NCI-H2081 (cell line): ENCODE measurements at places on chromosomes 1 and 21.

GRCh38 chr1:230212405-230212936, 145.4 kb downstream of the GALNT2 start:
- DNase-seq: no peak

GRCh38 chr1:116569776-116570357, 959 bp downstream of the CD58 start:
- peak; percentile 29 for DNase-seq

DNA sequence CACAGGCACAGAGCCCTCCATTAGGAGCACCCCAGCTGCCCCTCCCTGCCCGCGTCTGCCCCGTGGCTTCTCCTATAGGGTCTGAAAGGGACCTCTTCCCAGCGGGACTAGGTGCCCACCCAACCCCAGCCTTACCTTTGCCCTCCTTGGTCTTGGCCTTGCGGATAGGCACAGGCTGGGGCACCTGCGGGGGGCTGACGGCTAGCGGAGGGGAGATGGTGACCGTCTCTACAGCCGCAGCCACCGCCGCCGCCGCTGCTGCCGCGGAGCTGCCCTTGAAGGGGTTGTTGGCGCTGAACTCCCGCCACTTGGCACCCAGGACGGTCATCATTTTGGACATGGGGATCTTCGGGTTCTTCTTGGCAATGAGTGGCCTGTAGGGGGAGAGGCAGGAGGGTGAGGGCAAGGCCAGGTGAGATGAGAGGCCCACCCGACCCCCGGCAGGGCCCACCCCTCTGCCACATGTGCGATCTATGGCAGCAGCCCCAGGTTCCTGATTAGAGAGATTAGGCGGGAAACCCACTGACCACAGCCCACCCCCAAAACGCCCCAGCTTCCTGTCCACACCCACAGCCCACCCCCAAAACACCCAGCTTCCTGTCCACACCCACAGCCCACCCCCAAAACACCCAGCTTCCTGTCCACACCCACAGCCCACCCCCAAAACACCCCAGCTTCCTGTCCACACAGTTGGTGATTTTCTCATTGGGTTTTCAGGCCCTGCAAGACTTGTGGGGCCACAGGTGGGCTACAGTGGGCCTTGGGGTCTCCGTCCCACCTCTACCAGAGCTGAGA, 25.4 kb downstream of the CHD5 start:
- no peak for DNase-seq

GRCh38 chr1:201982082-201982622, 296 bp upstream of the RNPEP start:
- DNase-seq: no peak

GRCh38 chr1:153386500-153386901, 4.4 kb downstream of the S100A8 start:
- no peak for DNase-seq
